ENCODE measurements at places on chromosomes 1 and 21. TPM values are rescaled to one million over a fixed set of nuclear protein-coding genes. Genes with fewer than 3 reads are reported as not detected.

MROH9 gene
- total RNA-seq: not detected

SPRR2B gene
- not detected for total RNA-seq

IQGAP3 gene
- total RNA-seq: 0.68 TPM

HMGCL gene
- 54.1 TPM for total RNA-seq

NT5C1A gene
- not detected for total RNA-seq

CTTNBP2NL gene
- total RNA-seq: 47.4 TPM

DNA sequence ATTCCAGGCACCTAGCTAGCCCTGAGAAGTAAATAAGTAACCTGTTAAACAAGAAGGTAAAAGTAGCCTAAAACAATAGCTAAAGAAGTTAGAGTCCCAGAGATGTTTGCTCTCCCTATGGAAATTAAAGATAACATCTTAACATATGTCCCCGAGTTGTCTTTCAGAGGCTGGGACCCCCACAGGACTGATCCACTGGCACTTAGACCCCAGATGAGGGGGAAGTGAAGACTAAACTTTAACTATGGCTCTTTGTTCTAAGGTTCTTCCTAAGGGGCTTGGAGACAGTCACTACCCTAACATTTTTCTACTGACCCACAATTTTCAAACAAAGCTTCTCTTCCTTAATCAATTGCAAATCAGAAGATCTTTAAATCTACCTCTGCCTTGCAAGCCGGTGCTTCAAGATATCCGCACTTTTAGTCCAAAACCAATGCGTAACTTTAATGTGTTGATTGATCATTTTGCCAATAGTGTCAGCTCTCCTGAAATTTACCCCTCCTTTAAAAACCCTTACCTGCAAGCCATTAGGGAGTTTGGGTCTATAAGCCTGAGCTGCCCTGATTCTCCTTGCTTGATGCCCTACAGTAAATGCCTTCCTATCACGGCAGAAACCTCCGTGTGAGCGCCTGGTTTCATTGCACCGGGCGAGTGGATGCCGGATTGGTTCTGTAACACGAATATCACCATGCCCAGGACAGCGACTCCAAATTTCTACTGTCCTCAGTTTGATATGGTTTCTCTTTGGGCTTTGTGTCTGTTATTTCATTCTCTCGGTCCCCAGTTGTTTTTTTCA lies 404.4 kb downstream of the SIPA1L2 start:
- no peak for DNase-seq

GRCh38 chr1:237877631-237878030 lies 13.1 kb downstream of the ZP4 start:
- no peak for DNase-seq

- DNase-seq: no peak
Measured at GRCh38 chr1:54018635-54019034, 649 bp upstream of the LDLRAD1 start.

DNA sequence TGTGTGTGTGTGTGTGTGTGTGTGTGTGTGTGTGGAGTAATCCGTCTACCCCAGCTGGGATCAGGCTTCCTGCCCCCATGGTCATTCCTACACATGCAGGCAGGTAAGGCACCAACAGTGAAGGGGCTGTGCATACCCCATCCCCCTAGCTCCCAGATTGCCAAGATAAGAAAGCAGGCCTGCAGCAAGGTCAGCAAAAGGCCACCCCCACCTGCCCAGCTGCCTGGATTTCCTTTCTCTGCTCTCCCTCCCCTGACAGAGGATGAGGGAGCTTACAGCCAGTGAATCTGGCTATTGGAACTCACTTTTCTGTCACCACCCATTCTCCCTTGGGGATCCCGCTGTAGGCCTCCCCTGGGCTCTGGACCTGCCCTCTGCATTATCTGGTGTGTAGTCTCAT lies 7.9 kb downstream of the ALX3 start:
- no peak for DNase-seq

GRCh38 chr1:240402326-240402725 lies 209.6 kb downstream of the GREM2 start:
- no peak for DNase-seq

DNA sequence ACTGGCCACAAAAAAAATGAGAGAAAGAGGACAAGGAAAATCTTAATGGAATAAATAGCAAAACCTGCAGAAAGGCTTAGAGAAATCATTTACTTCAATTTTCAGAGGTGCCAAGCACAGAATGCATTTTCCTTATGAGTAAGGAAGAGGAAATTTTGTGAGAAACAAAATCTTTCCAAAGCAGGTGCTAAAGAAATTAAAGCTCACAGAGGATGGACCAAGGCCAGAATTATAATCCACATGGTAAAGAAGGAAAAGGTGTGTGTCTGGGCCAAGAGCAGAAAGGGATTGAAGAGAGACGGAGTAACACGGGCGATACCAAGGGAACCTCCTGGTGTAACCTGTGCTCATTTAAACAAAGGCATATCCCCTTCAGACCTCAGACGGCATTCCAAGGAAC lies 340.0 kb upstream of the NFIA start:
- no peak for DNase-seq

Data from ureter (tissue), 1 donor.